Muscle of arm (tissue), 14 donors: ENCODE measurements at places on chromosomes 12 and 14.

GRCh38 chr12:3912863-3913262 is 39.7 kb upstream of the PARP11 start:
- DNase-seq = no peak

GRCh38 chr12:51635346-51635745 is 44.3 kb downstream of the SCN8A start:
- DNase-seq = no peak

- no peak for DNase-seq
Measured at GRCh38 chr14:81400852-81401251, 728 bp upstream of the STON2 start.

GRCh38 chr12:102740141-102740955 is 176.7 kb downstream of the PAH start:
- DNase-seq = peak; percentile 78

DNA sequence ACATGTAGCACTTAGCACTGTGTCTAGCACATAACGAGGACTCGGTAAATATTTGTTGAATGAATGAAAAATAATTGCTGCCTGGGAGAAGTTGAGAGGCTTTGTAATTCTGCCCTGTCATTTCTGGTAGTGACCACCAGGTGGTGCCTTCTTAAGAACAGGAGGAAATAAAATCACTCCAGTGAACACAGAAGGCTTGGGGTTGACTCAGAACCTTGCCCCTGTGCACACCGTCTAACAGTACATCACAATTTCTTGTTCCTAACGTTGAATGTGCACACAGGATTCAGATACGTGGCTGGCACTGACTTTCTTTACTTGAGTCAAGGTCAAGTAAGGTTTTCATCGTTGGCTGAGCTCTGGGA is 91.8 kb downstream of the RGS6 start:
- DNase-seq = peak; percentile 8
